ENCODE measurements at places on chromosomes 16 and 17.

GRCh38 chr16:85185303-85186100, 73.2 kb upstream of the CIBAR2 start:
- DNase-seq, result no peak

DNA sequence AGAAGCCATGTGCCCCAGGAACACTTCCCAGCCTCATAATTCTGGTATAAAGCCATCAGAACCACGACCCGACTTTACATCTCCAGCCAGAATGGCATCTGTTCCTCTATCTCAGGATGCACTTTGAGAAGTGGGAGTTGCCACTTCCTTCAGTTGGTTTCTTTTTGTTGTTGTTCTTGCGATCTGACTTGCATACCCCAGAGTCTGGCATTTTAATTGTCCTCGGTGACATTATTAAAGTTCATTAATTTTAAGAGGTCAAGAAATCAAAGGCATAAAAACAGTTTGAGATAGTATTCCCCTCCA, 13.5 kb downstream of the MARCHF10 start:
- DNase-seq, result no peak

- DNase-seq, result peak; percentile 35
Observed at GRCh38 chr16:4515611-4516233, 22.9 kb downstream of the CDIP1 start.

GRCh38 chr17:16398270-16399267, 16.8 kb upstream of the TRPV2 start:
- DNase-seq, result no peak

GRCh38 chr16:49622084-49622390, 233.9 kb downstream of the ZNF423 start:
- no peak for DNase-seq

GRCh38 chr17:60545465-60546191, 19.6 kb upstream of the APPBP2 start:
- DNase-seq, result no peak

- DNase-seq, result no peak
Observed at GRCh38 chr16:60820361-60820760, 1215.9 kb downstream of the CDH8 start.

DNA sequence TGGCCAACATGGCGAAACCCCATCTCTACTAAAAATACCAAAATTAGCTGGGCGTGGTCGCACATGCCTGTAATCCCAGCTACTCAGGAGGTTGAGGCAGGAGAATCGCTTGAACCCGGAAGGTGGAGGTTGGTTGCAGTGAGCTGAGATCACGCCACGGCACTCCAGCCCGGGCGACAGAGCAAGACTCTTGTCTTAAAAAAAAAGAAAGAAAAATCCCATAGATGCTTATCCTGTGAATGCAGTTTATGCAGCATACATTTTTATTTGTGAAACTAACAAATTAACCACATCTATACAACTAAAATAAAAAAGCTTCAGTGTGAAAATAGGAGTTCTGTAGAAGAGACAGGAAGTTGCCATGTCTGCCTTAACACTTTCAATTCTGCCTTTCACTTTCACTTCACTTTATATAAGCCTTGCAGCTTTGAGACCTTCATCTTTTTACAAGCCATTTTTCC, 7.1 kb downstream of the IGSF6 start:
- peak; percentile 72 for DNase-seq

GRCh38 chr16:74580833-74581232, 26.1 kb downstream of the GLG1 start:
- no peak for DNase-seq

DNA sequence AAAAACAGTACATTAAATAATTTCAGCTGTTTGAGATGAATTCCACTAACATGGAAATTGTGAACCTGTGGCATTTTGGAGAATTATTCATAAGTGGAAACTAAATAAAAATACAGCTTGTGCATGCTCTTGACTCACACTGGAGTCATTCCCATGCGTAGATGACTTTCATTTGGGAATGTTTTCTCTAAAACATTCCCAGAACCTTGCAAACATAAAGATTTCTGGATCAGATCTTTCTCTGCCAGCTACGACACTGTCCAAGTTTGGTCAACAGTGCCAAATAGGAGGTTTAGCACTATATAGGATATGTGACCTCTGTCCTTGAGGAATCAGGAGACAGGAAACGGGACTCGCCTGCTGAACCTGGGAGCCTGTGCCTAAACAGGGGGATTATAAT, 400.9 kb downstream of the SLC39A11 start:
- no peak for DNase-seq

DNA sequence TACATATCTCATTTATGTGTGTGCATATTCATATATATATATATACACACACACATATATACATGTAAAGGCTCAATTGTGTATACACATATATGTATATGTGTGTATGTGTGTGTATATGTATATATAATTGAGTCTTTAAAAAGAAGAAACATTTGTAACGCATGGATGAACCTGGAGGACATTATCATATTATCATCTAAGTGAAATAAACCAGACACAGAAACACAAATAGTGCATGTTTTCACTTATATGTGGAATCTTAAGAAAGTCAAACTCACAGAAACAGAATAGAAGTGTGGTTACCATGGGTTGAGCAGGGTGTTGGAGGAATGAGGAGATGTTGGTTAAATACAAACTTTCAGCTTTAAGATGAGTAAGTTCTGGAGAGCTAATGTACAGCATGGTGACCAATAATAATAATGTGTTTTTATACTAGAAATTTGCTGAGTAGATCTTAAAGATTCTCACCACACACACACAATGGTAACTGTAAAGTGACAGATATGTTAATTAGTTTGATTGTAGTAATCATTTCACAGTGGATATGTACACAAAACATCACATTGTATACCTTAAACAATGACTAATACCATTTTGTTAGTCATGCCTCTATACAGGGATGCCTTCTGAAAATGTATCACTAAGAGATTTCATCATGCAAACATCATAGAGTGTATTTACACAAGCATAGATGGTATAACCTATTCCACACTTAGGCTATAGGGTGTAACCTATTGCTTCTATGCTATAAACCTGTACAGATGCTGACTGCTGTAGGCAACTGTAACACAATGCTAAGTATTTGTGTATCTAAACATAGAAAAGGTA, 132.6 kb upstream of the CACNG5 start:
- DNase-seq, result no peak

- DNase-seq, result peak; percentile 63
Observed at GRCh38 chr17:47649972-47650524, 329 bp downstream of the KPNB1 start.

DNA sequence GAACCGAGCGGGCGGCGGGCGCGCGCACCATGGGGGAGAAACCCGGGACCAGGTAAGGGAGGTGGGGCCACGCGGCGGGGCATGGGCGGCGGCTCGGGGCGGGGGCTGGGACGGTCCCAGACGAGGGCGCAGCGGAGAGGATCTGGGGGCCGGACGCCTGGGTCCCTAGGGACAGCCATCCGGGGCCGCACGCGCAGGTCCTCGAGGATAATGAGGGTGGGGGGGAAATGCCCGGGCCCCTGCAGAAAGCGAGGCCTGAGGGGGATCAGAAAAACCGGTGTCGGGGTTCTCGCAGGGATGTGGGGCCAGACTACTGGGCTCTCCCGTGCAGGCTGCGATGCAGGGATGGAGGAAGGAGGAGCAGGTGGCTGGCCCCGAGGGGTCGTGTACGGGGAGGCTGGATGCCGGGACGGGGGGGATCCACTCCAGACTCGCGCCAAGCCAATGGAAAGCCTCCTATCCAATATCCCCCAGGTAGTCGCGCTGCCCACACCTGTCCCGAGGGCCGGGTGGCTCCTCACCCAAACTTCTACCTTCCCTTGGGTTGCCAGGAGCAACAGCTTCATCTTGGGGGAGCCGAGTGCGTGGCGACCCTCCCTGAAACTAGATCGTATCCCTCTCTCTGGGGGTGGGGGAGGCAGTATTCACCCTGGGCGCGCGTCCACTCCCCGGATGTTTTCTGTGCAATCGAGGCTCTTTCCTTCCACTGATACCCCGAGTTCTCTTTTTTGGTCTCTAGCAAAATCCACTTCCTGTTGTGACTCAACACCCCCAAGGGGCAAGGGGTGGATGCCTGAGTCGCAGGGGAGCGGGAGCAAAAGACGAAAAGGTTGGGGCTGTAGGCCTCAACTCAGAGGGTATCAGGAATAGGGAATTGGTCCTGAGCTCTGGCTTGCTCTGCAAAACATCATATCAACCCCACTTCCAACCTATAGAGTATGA, 532 bp downstream of the ARRB2 start:
- DNase-seq, result peak; percentile 61

- peak; percentile 30 for DNase-seq
Observed at GRCh38 chr16:77169650-77170236, 21.2 kb upstream of the MON1B start.

- DNase-seq, result no peak
Observed at GRCh38 chr16:56688762-56689161, 6.5 kb downstream of the MT1X start.

- DNase-seq, result no peak
Observed at GRCh38 chr17:81442791-81443190, 47.5 kb downstream of the BAHCC1 start.

- no peak for DNase-seq
Observed at GRCh38 chr17:49830605-49831004, 17.3 kb downstream of the TAC4 start.

GRCh38 chr17:53490447-53490968, 332.2 kb upstream of the KIF2B start:
- DNase-seq, result no peak

GRCh38 chr16:866252-866896, 65.8 kb upstream of the GNG13 start:
- no peak for DNase-seq

- DNase-seq, result peak; percentile 74
Observed at GRCh38 chr17:79087428-79088143, 13.0 kb downstream of the ENGASE start.

- no peak for DNase-seq
Observed at GRCh38 chr16:20899071-20899470, 1.1 kb downstream of the DCUN1D3 start.

DNA sequence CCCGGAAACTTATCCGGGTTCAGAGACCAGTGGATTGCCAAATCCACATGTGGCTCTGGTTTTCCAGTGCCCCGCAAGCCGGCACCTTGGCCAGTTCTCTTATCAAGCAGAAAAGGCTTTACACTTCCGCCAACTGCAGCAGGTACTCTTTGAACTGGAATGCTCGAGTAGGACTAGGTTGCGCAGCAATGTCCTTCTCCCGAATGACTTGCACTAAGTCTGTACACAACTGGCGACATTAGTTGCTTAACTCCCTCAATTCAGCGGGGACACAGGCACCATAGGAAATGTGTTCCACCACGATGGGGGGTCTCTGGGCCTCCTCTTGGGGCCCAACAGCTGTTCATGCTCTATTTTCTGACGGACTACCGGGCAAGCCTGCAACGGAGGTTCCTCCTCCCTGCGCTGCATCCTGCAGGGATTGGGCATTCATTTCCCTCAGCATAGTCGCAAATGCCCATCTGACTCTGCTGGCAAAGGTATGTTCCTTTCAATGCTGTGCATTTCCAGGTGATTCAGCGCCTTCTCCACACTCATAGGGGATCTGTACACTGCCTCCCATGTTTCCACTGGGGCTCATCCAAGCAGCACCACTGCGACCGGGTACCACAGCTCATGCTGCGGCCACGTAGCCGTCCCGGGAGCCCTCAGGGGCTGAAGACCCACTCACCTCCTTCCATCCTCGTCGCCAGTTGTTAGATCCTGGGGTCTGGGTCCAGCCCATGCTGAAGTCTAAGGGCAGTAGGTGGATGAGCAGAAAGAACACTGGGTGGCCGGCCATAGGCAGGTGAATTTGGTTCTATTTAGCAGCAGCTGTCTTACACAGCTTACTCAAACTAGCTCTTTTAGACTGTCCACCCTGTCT, 34.2 kb upstream of the APPBP2 start:
- no peak for DNase-seq

GRCh38 chr16:8788578-8789172, 8.8 kb downstream of the TMEM186 start:
- DNase-seq, result no peak

GRCh38 chr16:87160701-87161337, 156.4 kb downstream of the C16orf95 start:
- DNase-seq, result no peak

DNA sequence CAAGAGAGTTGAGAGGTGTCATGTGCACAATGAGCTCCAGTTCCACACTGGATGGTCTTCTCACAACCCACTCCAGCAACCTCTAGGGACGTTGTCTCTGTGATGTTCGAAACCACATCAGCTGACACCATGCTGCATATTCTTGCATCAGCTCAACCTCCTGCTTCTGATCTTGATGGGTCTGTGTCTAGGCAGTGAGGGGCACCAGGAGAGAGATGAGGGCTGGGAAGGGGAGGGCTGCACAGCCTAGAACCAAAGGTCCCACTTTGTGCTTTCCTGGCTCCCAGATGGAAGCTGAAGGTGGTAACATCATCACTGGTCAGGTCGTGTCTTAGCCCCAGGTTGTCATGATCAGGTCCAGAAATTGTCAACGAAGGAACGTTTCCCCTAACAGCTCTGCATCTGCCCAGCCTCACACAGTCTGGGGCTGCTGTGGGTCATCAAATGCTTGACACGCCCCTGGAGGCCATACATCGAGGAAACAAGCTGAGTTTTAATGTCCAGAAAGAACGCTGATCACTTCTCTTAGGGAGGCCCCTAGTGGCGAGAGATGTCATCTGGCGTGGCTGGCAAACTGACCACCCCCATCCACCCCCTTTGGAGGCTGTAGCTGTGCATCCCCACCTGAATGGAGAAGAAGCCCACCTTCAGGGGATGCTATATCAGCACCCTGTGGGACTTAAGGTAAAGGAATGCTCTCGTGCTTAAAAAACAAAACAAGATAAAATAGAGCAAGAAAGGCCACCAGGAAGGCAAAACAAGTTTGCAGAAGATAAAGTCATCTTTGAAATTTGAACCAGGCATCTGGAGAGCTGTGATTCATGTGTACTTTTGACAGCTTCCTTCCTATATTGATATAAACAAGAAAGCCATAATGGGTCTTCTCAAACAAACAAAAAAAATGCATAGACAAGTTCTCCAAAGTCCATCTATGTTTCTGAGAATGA, 58.3 kb downstream of the WIPI1 start:
- peak; percentile 44 for DNase-seq

DNA sequence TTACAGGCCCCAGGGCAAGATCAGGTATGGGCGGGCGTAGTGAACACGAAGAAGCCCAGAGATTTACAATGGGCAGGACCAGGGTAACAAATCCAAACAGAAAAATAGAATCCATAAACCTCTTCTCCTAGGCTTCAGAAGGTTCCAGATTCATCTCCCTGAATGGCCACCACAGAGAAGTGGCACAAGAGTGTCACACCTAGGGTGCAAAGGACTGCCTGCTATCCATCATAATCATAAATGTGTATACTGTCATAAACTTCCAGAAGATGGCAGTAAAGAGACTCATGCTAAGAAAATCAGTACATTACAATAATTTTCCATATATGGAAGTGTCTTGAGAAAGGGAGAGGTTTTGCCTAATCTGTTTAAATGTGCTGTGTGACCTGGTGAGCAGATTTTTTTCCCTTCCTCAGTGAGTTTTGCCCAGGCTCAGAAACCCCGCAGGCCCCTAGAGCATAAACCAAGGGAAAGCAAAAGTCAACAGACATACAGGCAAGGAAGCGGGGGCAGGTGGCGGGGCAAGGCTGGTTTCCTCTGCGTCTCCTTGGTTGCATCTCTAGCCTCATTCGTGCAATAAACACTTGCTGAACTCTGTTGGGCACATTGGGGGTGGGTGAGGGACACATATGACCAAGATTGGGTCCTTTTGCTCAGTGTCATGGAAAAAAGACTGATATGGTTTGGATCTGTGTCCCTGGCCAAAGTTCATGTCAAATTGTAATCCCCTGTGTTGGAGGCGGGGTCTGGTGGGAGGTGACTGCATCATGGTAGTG, 92.0 kb upstream of the CDH5 start:
- DNase-seq, result peak; percentile 19
